ENCODE measurements at places on chromosomes 3 and 15.

GRCh38 chr3:168186293-168186983, 90.7 kb upstream of the GOLIM4 start:
- no peak for DNase-seq

DNA sequence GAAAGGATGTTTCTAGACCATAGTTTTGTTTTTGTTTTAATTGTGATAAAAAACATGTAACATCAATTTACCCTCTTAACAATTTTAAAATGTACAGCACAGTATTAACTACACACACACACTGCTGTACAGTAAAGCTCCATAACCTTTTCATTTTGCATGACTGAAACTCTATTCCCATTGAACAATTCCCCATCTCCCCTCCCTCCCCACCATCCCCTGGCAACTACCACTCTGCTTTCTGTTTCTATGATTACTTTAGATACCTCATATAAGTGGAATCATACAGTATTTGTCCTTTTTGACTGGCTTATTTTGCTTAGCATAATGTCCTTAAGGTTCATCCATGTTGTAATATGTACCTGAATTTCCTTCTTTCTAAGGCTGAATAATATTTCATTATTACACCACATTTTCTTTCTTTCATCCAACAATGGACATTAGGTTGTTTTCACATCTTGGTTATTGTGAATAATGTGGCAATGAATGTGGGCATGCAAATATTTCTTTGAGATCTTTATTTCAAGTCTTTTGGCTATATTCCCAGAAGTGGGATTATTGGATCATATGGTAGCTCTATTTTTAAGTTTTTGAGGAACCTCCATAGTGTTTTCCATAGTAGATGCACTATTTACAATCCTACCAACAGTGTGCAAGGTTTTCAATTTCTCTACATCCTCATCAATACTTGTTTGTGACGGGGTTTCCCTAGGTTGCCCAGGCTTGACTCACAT, 10.7 kb downstream of the CHST14 start:
- no peak for DNase-seq

DNA sequence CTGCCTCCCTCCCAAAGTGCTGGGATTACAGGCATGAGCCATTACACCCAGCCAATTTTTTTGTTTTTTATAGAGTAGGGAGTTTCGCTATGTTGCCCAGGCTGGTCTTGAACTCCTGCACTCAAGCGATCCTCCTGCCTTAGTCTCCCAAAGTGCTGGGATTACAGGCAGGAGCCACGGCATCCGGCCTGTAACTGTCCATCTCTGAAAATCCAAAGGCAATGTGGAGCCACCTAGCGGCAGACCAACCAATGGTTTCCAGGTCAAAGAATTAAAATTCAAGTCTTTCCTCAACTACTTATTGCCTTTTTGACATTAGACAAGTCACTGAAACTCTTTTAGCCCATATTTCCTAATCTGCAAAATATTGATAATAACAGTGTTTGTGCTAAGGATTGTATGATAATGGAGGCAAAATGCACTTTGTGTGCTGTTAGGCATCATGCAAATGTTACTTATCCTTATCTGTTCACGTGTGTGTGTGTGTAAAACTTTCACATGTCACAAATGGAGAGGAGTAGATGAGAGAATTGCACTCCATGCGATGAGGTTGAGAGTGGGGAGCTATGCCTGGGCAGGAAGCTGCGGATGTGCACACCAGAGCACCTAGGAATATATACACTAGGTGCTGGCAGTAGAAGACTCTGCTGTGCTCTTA, 48.7 kb downstream of the COL8A1 start:
- no peak for DNase-seq

GRCh38 chr3:19248767-19249166, 100.5 kb downstream of the KCNH8 start:
- DNase-seq, result no peak

DNA sequence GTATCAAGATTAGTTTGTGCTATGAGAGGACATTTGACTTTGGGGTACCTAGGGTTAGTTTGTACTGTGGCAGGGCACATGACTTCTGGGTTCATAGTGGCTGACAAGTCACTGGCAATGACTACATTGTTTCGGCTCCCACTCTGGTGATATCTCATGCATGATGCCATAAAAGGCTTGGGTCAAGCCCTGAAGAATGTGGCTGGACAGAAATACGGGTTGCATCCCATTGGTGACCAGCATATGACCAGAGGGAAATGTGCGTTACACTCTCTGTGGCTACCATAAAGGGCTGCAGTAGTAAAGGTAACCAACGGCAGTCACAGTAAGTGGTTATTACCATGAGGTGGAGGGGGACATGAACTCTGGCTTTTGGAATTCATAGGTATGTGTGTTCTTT, 18.4 kb downstream of the THOC7 start:
- no peak for DNase-seq

DNA sequence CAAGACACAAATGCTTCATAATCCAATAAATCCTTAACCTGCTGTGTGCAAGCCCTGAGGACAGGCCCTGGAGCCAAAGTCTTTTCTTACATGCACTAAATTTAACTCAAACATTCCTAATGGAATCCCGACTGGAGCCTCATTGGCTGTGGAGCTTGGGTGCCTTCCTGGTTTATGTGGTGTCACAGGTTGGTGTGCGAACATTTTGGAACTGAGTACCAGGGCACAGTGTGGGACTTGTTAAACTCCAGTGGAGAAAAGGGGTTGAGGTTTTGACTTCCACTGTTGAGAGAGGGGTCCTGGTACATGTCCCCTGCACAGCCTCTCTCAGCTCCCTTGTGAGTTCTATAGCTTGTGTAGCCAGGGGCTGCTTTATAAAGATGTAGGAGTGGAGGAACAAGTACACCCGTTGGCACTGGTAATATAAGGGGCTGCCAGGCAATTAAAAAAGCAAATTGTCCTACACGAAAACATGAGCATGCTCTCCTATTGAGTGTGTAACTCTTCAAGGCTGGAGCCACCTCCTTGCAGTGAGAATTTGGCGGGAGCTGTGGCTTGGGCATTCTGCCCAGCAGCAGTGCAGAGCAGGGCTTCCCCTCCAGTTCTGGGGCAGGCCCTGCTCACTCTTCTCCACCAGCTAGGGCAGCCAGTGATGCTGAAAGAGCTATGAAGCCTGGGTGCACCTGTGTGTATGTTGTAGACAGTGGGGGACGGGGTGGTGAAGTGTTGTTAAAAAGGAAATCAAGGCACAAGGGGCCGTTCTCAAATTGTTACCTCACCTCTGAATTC, 218.1 kb downstream of the CLSTN2 start:
- no peak for DNase-seq

GRCh38 chr15:81322676-81323253, 1.2 kb downstream of the STARD5 start:
- no peak for DNase-seq

DNA sequence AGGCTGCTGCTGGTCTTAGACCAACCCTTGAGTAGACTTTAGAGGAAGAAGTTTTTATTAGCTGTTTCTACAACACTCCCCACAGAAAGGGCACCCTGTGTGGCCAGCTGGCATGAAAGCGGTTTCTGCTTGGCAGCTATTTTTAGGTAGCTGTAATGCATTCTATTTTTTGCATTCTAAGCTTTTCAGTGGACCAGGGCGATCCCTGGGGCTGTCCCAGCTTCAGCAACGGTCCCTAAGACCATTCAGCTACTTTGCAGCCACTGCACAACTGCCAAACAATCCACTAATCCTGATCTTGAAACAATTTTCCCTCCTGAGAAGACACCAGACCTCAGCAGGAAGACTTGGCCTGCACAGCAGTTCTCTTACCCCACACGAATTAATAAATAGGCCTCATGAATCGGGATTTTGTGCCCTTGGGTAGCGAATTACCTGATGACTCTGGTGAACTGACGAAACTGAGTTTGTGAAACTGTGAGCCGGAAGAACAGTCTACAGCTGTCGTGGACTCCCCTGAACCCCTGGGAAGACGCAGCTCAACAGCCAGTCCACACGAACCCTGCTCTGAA, 14.6 kb upstream of the TFRC start:
- DNase-seq, result no peak

GRCh38 chr3:150611666-150612065, 8.5 kb downstream of the SELENOT start:
- DNase-seq, result no peak

DNA sequence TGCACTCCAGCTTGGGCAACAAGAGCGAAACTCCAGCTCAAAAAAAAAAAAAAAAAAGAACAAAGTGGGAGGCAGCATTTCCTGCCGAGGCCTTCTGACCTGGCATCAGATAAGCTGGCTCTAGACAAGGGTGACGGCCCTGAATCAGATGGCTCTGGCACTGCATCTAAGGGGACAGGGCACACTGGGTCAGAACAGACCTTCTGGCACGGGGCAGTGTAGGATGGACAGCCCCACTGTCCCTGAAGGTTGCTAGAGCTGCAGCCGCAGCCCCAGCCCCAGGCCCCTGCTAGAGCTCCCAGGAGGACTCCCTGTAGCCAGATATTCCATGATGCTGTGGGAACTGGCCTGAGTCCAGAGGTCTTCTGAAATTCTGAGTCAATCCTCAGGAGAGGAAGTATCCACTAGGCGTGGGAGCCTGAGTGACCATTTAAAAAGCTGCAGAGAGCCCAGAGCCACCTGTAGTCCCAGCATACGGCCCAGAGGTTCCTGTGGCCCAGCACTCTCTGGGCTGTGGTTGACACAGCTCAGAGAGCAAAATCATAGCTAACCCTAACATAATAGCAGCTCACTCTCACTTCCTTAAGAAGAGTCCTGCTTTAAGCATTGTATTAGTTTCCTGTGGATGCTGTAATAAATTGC, 69.2 kb upstream of the MFGE8 start:
- DNase-seq, result no peak

GRCh38 chr15:25055356-25056068, 100.7 kb downstream of the SNRPN start:
- no peak for DNase-seq

GRCh38 chr3:36733162-36733696, 31.1 kb downstream of the DCLK3 start:
- DNase-seq, result no peak

DNA sequence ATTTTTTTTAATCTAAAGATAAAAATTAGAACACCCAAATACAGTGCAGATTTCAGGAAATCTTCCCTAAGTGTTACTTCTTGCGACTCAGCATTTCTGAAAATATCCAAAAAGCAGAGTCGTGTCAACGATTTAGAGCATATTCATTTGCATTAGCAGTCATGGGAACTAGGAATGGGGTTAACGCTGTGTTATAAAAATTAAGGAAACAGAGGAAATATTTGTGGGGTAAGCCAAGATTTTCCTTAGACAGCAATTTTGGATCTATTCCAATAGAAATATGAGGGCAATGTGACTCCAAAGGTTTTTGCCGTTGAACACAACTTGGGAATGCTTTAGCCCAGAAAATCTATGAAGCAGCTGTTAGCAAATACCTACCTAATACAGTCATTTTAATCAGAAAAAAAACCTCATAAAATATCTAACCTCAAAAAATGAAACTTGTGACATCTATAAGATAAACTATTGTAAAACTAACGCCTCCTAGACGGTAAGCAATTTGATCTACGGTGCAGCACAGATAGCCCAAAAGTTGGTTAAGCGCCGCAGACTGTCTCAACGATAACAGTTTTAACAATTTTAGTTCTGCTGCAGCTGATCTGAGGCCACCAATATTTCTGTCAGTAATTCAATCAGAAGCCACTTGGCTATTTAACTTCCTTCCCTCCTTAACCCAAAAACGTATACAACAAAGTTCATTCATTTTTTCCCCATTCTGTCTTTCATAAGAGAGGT, 5.8 kb upstream of the ATP11B start:
- DNase-seq, result no peak

- no peak for DNase-seq
These were observed 253.6 kb upstream of the PEX5L start for GRCh38 chr3:180290300-180290699.

- DNase-seq, result no peak
These were observed 626.4 kb upstream of the ZNF385D start for GRCh38 chr3:22377421-22377820.

DNA sequence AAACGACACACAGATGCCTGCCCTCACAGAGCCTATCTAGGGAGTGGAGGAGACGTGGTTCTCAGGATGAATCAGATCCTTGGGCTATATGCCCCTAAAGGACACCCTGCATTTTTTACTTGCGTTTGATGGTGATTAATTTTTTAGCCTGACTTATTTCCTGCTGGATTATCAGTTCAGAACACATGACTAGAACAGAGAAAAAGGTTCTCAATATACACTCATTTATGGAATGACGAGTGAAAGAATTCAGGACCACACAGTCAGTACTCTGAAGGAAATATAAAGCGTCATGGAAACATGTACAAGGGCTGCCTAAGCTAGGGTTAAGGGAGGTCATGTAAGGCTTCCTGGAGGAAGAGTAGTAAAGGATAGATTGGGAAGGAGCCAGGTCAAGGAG, 121.8 kb downstream of the SSR3 start:
- no peak for DNase-seq

DNA sequence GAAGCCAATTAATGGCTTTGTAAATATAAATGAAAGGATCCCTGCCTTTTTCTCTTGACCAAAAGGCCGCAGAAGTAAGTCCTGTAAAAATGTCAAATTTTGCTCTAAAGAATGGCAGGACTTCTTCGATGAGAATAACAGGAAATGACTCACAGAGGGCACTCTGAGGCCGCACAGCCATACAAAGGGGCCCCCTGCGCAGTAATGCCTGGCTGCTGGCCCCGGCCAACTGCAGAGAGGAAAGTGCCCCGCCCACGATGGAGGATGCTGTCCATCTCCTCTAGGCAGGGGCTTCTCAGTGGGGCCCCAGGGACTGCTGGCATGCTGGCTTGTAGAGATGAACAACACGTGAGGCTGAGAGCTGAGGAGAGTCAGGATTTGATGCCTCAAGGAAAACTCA, 18.1 kb upstream of the SCN10A start:
- DNase-seq, result peak; percentile 2

GRCh38 chr3:119161240-119161639, 12.2 kb upstream of the UPK1B start:
- DNase-seq, result no peak

- no peak for DNase-seq
These were observed 15.5 kb upstream of the BCHE start for GRCh38 chr3:165852711-165853110.

GRCh38 chr15:85430406-85431204, 50.2 kb downstream of the AKAP13 start:
- no peak for DNase-seq

GRCh38 chr3:63493101-63493500, 159.4 kb upstream of the SNTN start:
- no peak for DNase-seq

- no peak for DNase-seq
These were observed 120.3 kb upstream of the TJP1 start for GRCh38 chr15:29942548-29942947.

DNA sequence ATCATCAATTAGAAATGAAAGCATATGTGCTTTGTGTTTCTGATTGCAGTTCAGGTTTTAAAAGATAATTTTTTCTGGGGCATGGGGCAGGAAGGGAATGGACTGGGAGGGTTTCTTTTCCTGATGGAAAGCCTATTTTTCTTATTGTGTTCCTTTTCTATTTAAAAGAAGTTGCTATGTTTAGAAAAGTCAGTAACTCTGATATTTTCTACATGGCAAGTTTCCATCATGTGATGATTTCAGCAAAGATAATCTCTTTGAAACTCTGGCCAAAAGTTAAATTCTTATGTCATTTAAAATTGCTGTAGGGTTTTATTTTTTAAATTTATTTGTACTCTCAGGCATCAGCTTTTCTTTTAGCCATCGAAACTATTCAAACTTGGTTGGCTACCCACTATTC, 601.2 kb downstream of the FOXP1 start:
- no peak for DNase-seq

Measured in T-cell (primary cell).